ENCODE measurements at places on chromosomes 12 and 14.
A peak's percentile ranks its signal among the peaks of the same experiment; 100 is the strongest.

- no peak for DNase-seq
These were observed 126.3 kb upstream of the KRAS start for GRCh38 chr12:25376985-25377384.

- DNase-seq: no peak
These were observed 26.3 kb downstream of the ANAPC5 start for GRCh38 chr12:121325922-121326396.

DNA sequence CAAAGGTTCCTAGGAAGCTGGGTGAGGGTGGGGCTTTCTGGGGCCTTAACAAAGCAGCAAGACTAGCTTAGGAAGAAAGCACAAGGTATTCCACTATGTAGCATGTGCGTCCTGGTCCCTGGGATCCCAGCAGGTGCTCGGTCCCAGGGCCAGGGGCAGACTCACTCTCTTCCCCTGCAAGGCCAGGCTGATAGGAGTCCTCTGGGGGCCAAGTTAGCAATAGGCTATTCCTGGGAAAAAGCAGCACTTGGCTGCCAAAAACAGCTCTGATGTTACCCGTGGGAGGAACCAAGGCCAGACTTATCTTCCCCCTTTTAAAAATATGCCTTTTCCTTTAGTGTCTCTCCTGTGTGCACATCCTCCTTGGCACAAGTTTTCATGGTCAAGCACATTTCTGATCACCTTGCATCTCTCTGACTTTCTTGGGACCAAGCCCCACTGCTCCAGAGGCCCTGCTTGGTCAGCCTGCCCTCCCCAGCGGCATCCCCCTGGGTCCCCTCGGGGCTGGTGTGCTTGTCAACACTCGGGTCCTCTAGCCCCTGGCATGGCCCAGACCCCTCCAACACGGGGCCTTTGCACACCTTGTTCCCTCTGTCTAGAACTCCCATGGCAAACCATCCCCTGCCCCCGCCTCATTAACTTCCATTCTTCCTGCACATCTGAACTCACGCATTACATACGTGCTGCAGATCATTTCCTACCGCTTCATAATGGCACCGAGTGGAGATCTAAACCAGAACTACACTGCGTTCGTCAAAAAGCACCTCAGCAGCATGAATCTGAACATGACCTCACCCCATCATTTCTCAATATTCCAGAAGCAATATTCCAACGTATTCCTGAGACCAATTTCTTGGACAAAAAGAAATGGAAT lies 21.9 kb downstream of the CCDC92 start:
- DNase-seq: no peak

DNA sequence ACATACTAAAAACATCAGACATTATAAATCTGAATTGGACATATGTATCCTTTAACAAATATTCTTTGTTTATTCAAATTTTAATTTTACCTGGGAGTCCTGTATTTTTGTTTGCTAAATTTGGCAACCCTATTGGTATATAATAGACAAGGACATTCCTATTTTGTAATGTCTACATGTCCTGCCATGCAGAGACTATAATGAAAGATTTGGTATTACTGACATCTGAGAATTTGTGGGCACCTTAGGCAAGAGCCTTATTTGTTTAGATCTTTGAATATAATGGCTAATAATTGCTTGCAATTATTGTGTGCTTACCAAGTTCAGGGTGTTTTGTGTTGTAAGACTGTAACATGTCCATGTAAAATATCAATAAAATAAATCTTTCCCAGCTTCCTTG lies 334.4 kb downstream of the KCNH5 start:
- no peak for DNase-seq

DNA sequence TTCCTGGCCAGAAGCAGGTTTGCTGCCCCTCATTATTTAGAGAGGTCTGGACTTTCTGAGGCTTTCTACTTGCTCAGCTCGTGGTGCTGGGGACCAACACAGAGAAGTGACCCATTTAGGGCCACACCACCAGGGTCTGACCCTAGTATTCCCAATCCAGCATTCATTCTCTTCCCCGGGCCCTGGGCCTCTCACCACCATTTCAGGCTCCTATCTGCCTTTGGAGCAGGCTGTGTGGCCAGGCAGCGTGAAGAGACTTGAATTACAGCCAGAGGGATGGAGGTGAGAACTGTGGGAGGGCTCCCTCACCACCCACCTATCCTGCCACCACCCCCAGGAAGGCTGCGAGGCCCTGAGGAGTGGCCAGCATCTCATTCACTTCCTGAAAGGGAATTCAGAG lies 24.6 kb downstream of the FAM222A start:
- no peak for DNase-seq

- DNase-seq: no peak
These were observed 119.5 kb downstream of the ANO4 start for GRCh38 chr12:100913872-100914592.

GRCh38 chr12:53781228-53781801 lies 29.5 kb upstream of the CISTR start:
- no peak for DNase-seq

DNA sequence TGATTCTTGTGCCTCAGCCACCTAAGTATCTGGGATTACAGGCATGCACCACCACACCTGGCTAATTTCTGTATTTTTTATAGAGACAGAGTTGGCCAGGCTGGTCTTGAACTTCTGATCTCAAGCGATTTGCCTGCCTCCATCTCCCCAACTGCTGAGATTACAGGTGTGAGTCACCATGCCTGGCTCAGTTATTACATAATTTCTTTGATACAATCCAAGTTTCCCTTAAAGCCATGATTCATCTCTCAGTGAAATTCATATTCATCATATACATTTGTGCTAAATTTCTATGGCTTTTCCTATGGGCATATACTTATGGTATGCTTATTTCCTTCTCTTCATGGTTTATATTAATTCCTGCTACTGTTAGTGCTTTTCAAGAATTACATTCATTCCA lies 29.1 kb upstream of the PZP start:
- DNase-seq: no peak

DNA sequence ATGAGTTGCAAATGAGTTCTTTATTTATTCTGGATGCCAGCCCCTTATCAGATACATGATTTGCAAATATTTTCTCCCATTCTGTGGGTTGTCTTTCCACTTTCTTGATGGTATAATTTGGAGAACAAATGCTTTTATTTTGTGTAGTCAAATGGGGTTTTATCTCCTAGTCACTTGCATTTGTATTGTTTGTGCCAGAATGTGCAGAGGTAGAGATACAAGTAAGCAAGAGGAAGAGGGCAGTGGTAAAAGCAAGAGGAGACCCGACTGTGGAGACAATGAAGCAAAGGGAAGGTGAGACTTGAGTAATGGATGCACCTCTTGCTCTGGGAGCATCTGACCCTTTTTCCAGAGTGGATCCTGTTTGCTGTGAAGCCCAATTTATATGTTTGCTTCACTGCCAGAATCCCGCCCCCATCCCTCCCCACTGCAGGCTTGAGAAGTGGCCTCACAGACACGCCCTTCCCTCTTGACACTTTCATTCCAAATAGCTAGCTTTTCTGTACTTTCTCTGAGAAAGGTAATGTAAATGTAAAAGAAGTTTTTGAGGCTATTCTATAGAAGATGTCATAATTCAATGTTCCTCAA lies 786 bp upstream of the PFKM start:
- no peak for DNase-seq

GRCh38 chr12:57528176-57528575 lies 5.6 kb downstream of the MBD6 start:
- DNase-seq: no peak

- no peak for DNase-seq
These were observed 176.6 kb downstream of the TSPAN9 start for GRCh38 chr12:3253682-3254275.

- DNase-seq: no peak
These were observed 243.7 kb downstream of the PAX9 start for GRCh38 chr14:36905272-36905888.

DNA sequence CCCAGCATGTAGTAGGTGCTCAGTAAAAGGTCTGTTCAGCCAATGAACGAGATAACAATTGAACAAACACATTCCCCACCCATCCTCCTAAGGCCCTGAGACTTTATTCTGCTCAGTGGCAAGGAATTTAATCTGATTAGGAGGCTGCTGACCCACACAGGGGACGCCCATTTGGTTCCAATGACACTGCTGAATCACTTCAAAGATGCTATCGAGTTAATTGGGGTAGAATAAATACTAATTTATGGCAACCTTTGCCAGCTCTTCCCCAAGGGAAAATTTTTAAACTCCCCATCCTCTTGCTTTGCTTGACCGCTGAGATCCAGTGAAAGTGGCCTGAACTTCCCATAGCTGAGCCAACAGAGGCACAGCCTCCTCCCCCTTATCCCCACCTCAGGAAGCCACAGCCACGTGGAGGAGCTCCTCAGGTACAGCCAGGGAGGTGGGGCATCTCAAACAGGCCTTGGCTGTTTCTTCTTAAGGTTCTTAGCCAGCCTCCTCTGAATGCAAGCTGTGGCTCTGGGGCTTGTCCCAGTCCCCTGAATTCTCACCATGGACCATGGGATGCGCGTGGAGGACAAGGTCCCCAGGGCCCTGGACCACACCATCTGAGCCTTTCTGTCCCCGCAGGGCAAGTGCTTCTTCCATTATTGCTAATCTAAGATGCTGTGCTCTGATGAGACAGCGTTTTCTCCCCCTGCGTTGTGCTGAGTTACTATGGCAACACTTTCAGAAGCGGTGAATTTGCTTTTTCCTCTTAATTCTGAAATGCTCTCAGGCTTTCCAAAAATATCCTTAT lies 26.7 kb downstream of the C14orf132 start:
- no peak for DNase-seq

- no peak for DNase-seq
These were observed 88.5 kb downstream of the GCH1 start for GRCh38 chr14:54814076-54814475.

- DNase-seq: no peak
These were observed 26.5 kb upstream of the JDP2 start for GRCh38 chr14:75401361-75401760.

DNA sequence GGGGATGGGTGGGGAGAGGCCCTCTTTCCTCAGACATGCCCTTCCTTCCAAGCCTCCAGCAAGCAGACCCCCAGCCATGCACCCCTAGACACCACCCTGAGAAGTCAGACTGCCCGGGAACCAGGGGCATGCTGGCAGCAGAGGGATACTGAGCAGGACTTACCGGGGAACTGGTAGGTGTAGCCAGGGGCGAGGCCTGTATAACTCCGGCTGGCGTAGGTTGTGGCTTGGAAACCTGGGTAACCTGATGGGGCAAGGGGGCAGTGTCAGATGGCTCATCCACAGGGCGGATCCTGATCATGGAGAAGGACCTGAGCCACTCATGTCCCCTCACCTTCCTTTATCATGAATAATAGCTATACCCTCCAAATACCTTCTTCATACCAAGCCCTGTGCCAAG lies 15.8 kb downstream of the MSI1 start:
- DNase-seq: no peak

DNA sequence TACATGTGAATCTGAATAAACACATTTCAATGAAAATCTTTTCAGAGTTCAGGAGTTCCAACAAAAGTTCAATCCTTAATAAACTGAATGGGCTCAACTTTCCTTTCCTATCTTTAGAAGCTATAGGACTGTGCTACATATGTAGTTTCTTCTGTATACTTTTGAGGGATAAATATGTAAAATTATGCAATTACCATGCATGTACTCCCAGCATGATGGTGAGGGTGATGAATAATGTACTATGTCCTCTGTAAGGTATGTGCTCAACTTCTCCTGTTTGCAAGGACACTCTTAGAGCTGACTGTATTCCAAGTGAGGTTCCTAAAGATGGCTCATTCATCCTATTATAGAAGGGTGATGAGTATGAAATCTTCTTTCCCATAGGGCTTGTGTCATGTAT lies 15.5 kb downstream of the MBIP start:
- DNase-seq: no peak

DNA sequence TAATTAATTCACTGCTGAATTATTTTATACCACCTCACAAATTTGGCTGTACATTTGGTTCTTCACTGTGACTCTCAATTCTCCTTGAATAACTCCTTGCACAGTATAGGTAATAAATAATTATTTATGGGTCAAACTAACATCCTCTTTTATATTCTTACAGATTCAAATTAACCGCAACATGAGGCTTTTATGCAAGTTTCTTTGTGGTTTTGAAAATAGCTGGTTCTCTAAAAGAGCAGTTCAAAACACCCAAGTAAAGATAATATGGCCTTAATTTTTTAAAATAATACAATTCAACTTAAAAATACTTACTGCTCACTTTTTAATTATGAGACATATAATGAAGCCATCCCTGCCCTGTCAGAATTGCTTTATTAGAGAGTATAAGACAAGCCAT lies 12.9 kb upstream of the TRIM9 start:
- DNase-seq: no peak

- no peak for DNase-seq
These were observed 23.8 kb upstream of the DHRS2 start for GRCh38 chr14:23612354-23612732.

- DNase-seq: no peak
These were observed 46.5 kb downstream of the ATL1 start for GRCh38 chr14:50606468-50606867.

- DNase-seq: no peak
These were observed 242.3 kb downstream of the CCER1 start for GRCh38 chr12:90712671-90713070.

DNA sequence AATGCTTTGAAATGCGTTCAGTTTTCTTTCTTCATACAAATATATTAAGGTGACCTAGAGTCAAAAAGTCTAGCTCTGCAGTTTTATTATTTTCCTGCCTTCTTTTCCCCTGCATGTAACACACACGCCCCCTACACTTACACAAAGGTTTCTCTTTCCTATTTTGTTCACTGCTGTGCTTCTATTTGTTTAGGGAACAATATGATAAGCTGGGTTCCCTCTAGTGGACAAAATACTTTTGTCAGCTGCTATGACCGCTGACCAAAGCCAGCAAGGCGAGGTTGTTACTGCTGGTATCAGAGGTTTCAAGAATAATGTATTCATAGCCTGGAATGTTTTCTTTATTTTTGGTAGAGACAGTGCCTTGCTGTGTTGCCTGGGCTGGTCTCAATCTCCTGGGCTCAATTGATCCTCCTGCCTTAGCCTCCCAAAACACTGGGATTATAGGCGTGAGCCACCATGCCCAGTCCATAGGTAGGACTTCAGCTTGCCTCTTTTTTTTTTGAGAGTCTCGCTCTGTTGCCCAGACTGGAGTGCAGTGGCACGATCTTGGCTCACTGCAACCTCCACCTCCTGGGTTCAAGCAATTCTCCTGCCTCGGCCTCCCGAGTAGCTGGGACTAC lies 33.4 kb downstream of the FNTB start:
- peak; percentile 14 for DNase-seq

- no peak for DNase-seq
These were observed 24.9 kb downstream of the CRACR2A start for GRCh38 chr12:3727877-3728632.

DNA sequence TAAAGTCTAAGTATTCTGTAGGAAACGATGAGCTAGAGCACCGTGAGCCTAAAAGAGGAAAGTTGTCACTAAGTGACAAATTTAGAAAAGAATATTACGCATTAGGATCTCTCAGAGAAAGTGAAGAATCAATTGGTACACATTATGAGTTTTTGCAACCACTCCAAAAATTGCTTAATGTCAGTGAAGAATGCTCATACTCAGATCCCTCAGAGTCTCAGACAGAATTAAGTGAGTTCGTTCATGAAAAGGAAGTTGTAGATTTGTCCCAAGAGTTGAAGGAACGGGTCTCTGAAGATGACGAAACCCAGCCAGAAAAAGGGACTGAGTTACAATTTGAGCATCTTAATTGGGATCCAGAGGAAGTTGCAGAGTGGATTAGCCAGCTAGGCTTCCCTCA lies 1.5 kb downstream of the SAMD15 start:
- no peak for DNase-seq

GRCh38 chr12:11635341-11635740 lies 14.1 kb upstream of the ETV6 start:
- no peak for DNase-seq

- no peak for DNase-seq
These were observed 222.5 kb downstream of the SLC2A13 start for GRCh38 chr12:39883411-39883810.

- DNase-seq: peak; percentile 45
These were observed 2.6 kb upstream of the HAL start for GRCh38 chr12:95998611-95999286.
